ENCODE measurements at places on chromosomes 16 and 17. TPM values are rescaled to one million over a fixed set of nuclear protein-coding genes. Genes with fewer than 3 reads are reported as not detected.

The KRTAP16-1 gene
- not detected for total RNA-seq

The AANAT gene
- 0.58 TPM for total RNA-seq

The ITGA2B gene
- total RNA-seq = 0.38 TPM

The USP6 gene
- not detected for total RNA-seq

The TMEM114 gene
- total RNA-seq = not detected

The CLDN6 gene
- total RNA-seq = not detected

DNA sequence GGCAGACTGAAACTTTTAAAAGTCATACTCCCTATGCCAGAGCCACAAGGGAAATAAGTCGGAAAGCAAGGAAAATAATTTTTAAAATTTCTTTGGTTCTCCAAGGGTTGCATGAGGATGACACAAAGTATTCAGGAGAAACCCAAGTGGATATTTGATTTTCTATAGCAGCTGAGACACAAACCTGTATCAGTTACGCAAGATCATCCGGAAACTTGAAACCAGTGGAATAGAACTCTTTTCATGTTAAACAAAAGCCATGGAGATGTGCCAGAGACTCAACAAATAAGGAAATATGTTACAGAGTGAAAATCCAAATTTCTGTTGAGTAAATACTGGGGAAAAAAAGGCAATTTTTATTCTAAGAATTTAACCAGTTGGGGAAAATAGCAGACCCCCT lies 294.7 kb downstream of the KIF2B start:
- no peaks in the 10 kb centered on the region for H3K36me3 ChIP-seq
- H3K4me1 ChIP-seq = no peaks in the 10 kb centered on the region
- no peaks in the 10 kb centered on the region for H3K27me3 ChIP-seq
- peak; percentile 19 for DNase-seq
- H3K4me3 ChIP-seq = no peak overlapping the region

DNA sequence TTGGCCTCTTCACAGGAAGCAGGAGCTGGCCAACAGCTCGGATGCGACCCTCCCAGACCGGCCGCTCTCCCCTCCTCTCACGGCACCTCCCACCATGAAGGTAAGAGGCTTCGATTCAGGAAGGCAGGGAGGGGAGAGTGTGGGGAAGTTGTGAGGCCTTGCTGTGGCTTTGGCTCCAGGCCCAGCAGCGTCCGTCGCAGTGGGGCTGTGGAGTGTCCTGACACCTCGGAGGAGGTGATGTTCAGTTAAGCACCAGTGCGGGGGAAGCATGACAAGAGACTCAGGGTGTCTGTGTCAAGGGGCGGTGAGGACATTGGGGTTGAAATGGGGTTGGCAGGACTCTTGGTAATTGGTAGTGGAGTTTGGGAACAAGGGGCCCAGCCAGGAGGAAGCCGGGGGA lies 109.0 kb downstream of the RAP1GAP2 start:
- H3K27ac ChIP-seq = no peak overlapping the region
- DNase-seq = no peak
- H3K36me3 ChIP-seq = no peaks in the 10 kb centered on the region
- no peak overlapping the region for H3K4me3 ChIP-seq

GRCh38 chr16:30434852-30435251 lies 5.0 kb upstream of the DCTPP1 start:
- 0 out of 2 replicates have a peak, but pooled peaks cover 5% of the 10 kb centered on the region for H3K4me1 ChIP-seq
- H3K4me3 ChIP-seq = no peak overlapping the region
- no peaks in the 10 kb centered on the region for H3K36me3 ChIP-seq
- DNase-seq = no peak

GRCh38 chr17:64385187-64386083 lies 5.2 kb downstream of the PECAM1 start:
- no peaks in the 10 kb centered on the region for H3K27me3 ChIP-seq
- H3K4me3 ChIP-seq = no peak overlapping the region
- peaks cover 8% of the 10 kb centered on the region for H3K4me1 ChIP-seq
- no peak overlapping the region for H3K27ac ChIP-seq
- H3K36me3 ChIP-seq = no peaks in the 10 kb centered on the region
- DNase-seq = peak; percentile 43

DNA sequence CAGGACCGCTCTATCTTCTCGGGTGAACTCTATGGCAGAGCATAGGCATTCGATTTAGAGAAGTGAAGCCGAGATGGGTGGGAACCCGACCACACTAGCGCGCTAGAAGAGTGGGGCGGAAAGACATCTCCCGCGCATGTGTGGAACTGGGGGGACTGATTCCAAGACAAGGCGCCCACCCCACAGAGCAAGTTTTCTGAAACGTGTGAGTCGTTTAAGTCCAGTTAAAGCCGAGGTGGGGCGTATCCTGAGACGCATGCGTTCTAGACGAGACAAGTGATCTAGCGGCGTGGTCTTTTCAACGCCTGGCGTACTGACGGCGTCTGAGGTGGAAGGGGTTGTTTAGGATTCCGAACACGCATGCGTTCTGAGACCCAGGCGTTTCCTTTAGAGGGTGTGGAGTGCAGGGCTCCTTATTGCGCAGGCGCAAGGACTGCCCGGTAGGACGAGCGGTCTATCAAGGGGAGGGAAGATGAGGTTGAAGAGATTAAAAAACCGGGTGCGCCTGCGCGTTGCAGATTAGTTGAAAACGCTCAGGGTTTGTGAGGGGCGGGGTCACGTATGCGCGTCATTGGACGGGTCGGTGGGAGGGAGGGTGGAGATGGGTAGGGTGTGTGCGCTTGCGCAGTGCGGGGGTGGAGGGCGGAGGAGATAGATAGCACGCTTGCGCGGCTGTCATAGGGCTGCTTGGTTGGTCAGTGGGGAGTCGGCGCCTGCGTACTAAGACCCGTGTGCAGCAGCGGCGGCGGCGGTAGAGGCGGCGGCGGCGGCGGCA lies at the start of gene EIF5A:
Gene EIF5A, plus strand, starts transcription at position 718 of the 775 bp plus-strand sequence. CDS start 2,008 bp downstream, outside the sequence.
- no peaks in the 10 kb centered on the region for H3K4me1 ChIP-seq
- peak; percentile 99 for DNase-seq
- peak within 1 kb of the TSS; percentile 75 for H3K27ac ChIP-seq
- H3K36me3 ChIP-seq = peaks cover 28% of the 10 kb centered on the region
- no peaks in the 10 kb centered on the region for H3K27me3 ChIP-seq
- peak within 1 kb of the TSS; percentile 86 for H3K4me3 ChIP-seq

DNA sequence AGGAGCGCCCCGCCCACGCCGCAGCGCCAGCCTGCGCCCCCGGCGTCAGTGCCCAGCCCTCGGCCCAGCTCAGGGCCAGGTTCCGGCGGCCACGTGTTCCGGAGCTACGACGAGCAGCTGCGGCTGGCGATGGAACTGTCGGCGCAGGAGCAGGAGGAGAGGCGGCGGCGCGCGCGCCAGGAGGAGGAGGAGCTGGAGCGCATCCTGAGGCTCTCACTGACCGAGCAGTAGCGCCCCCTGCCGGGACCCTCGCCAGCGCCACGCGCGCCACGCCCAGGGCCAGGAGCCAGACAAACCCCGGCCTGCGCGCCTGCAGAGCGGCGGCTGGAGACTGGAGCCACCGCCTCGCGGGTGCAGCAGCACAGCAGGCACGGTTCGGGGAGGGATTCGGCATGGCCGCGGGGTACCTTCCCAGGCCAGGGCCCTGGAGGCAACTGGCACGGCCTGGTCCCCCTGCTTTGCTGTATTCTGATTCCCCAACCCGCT lies 9.3 kb downstream of the CORO6 start:
- H3K36me3 ChIP-seq = peaks cover 26% of the 10 kb centered on the region
- H3K4me3 ChIP-seq = no peak overlapping the region
- H3K27ac ChIP-seq = no peak overlapping the region
- no peak for DNase-seq
- H3K27me3 ChIP-seq = no peaks in the 10 kb centered on the region
- H3K4me1 ChIP-seq = peaks cover 6% of the 10 kb centered on the region

DNA sequence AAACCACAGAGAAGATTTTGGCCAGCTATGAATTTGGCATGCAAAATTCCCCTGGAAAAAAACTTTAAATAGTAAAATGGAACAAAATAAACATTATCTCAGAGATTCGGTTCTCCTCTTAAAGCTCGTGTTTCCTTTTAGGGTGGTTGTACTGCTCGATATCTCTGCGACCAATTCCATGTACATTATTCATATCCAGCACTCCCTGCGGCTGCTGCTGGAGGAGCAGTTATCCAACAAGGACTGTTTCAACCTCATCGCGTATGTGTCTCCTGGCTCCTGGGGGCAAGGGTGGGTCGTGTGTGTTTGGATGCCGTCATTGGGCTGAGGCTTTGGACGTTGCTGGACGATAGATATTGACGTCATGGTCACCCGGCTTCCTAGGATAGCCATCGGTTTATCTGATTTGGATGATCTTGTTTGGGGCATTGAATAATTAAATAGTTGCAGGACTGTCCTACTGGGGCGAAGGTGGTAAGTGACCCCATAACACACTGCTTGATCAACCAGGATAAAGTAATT lies 33.8 kb downstream of the VWA3A start:
- no peak overlapping the region for H3K27ac ChIP-seq
- no peak overlapping the region for H3K4me3 ChIP-seq
- no peak for DNase-seq
- H3K27me3 ChIP-seq = no peaks in the 10 kb centered on the region

DNA sequence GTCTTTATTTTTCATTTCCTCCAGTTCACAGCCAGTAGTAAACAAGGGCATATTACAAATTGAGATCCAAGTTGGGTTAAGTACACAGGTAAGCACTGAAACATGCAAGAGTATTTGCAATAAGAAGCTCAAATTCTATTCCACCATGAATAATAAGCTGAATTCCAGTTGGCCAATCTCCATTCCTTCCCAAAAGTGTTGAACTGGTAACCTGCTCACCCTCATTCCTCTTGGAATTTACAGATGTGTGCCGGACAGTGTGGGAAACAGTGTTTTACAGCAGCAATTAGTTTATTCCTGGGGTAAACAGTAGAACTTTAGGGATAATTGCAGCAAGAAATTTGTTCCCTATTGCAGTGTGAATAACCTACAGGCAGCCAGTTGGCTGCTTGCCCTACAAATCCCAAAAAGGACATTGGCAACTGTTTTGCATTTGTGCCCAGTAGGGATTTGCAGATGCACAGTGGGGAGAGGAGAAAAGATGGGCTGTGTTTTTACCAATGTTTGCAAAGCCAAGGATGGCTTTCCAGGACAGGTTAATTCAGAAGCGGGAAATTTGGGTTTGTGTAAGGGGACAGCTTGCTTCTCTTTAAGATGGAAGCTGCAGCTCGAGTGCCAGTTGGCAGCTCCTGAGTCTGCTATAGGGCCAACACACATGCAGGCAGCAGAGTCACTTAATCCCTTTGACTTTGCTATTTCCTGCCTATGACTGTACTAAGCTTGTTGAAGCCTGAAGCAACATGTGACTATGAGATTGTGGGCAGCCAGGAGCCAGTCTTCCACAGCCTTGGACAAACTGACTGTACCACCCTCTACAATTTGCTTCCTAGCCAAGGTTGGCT lies 318.9 kb downstream of the MAP2K6 start:
- no peaks in the 10 kb centered on the region for H3K27me3 ChIP-seq
- peak overlapping the region; percentile 65 for H3K27ac ChIP-seq
- 0 out of 2 replicates have a peak overlapping the region, but pooled peaks have one; percentile 15 for H3K4me3 ChIP-seq
- H3K36me3 ChIP-seq = no peaks in the 10 kb centered on the region
- DNase-seq = peak; percentile 74

DNA sequence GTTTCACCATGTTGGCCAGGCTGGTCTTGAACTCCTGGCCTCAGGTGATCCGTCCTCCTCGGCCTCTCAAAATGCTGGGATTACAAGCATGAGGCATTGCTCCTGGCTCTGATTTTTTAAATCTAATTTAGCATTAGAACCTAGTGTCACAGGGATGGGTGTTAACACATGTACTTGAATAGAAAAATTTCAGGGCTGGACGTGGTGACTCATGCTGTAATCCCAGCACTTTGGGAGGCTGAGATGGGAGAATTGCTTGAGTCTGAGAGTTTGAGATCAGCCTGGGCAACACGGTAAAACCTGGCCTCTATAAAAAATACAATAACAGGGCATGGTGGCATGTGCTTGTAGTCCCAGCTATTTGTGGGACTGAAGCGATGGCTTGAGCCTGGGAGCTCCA lies 6.0 kb upstream of the RNF135 start:
- no peak overlapping the region for H3K4me3 ChIP-seq
- H3K27ac ChIP-seq = no peak overlapping the region
- H3K27me3 ChIP-seq = no peaks in the 10 kb centered on the region
- no peak for DNase-seq
- H3K4me1 ChIP-seq = no peaks in the 10 kb centered on the region

Measured in SJCRH30 (cell line).